Activated CD8-positive, alpha-beta memory T cell treated with anti-CD3 and anti-CD28 coated beads, Interleukin-2, amount 10 ng/mL, durations not matched to agents 7 days and 5 days (primary cell): ENCODE measurements at places on chromosomes 2 and 18. TPM values are rescaled to one million over a fixed set of nuclear protein-coding genes. Genes with fewer than 3 reads are reported as not detected.

DNA sequence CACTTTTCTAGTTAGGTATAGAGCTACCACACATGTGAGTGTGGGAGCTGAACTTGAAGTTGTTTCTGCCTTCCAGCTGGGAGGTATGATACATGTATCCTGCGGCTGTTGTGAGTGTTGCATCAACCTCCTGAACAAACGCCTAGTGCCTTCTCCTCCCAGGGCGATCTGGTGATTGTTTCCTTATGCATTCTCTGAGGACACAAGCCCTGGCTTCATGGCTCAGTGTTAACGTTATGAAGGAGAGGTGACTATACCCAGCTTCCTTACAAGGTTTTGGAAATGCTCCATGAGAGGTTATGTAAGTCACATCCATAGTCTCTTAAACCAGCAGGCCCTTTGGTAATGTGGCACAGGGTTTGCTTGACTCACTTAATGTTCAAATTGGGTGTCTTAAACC, 64.9 kb downstream of the SPRED2 start:
- no peak overlapping the region for H3K4me3 ChIP-seq
- H3K27me3 ChIP-seq, result peaks cover 14% of the 10 kb centered on the region
- no peaks in the 10 kb centered on the region for H3K36me3 ChIP-seq
- peaks cover 12% of the 10 kb centered on the region for H3K4me1 ChIP-seq
- H3K27ac ChIP-seq, result no peak overlapping the region

DNA sequence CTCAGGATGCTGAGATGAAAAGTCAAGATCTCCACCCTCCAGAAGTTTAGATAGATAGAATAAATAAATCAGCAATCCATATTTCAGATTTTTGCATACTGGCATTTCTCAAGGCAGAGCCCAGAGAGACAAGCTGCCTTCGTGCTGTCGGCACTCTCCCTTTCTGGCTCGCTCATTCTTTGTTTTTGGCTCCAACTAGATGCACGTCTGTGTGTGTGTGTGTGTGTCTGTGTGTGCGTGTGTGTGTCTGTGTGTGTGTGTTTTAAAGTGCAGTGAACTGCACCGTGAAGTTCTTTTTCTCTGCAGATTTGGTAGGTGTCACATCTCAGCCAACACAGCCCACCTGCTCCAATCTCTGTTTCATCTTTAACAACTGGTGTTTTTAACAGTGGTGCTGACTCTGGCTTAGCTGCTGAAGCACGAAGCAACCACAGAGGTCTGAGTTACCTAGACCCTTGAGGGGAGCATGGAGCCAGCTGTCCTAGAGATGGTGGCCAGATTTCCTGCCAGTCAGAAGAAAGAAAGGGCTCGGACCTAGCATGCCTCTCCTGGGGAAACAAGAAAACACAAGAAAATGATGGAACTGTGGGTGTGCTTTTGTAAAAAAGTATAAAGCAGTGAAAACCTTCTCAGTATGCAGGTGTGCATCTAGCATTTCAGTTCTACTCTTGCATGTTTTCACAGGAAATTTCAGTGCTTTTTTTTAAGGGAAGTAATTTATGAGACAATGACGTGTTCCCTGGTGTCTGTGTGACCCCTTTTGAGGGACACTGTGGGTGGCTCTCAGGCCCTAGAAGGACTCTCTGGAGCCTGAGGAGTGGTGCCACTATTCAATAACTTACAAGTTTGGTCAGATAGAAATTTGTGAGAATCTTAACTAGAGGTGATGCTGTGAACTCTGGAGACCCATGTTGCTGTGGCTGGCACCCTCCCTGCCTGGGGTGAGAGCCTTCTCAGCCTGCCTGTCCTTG, 364.3 kb downstream of the RNF144A start:
- H3K36me3 ChIP-seq, result no peaks in the 10 kb centered on the region
- H3K4me1 ChIP-seq, result no peaks in the 10 kb centered on the region
- H3K4me3 ChIP-seq, result no peak overlapping the region
- H3K27ac ChIP-seq, result no peak overlapping the region
- peaks cover 2% of the 10 kb centered on the region for H3K27me3 ChIP-seq
- no peak for DNase-seq

- no peak overlapping the region for H3K27ac ChIP-seq
- no peaks in the 10 kb centered on the region for H3K27me3 ChIP-seq
- H3K36me3 ChIP-seq, result no peaks in the 10 kb centered on the region
- no peak for DNase-seq
Observed at GRCh38 chr2:235480614-235481013, 13.2 kb upstream of the AGAP1 start.

The CNRIP1 gene
- not detected for total RNA-seq

The GPR45 gene
- total RNA-seq, result not detected

The SP140 gene
- total RNA-seq, result 142 TPM

The ZNF519 gene
- 32.9 TPM for total RNA-seq

DNA sequence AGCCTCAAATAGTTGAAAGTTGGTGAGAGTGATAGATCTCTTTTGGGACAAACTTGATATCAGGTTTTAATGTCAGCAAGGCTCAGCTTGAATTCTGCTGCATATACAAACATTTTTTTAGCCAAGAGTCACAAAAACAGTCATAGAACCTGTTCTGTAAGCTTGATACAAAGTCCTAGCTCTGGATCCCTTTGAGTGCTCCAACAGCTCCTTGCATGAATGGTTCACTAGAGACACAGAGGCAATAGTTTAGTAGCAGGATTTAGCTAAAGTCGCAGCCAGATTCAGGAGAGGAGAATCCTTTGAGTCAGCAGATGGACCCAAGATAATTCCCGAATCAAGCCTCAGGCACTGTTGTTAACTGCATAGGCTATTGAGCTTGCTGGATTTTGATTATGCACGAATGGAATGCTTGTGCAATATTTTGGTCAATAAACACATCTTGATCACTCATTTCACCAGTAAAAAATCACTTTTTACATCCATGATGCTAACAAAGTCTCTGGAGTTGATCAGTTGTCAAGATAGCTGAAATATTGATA, 148.6 kb downstream of the KLHL14 start:
- no peak for DNase-seq
- no peaks in the 10 kb centered on the region for H3K36me3 ChIP-seq
- H3K4me1 ChIP-seq, result no peaks in the 10 kb centered on the region
- no peaks in the 10 kb centered on the region for H3K27me3 ChIP-seq

The PRKAG3 gene
- not detected for total RNA-seq

The METTL4 gene
- total RNA-seq, result 25.3 TPM

DNA sequence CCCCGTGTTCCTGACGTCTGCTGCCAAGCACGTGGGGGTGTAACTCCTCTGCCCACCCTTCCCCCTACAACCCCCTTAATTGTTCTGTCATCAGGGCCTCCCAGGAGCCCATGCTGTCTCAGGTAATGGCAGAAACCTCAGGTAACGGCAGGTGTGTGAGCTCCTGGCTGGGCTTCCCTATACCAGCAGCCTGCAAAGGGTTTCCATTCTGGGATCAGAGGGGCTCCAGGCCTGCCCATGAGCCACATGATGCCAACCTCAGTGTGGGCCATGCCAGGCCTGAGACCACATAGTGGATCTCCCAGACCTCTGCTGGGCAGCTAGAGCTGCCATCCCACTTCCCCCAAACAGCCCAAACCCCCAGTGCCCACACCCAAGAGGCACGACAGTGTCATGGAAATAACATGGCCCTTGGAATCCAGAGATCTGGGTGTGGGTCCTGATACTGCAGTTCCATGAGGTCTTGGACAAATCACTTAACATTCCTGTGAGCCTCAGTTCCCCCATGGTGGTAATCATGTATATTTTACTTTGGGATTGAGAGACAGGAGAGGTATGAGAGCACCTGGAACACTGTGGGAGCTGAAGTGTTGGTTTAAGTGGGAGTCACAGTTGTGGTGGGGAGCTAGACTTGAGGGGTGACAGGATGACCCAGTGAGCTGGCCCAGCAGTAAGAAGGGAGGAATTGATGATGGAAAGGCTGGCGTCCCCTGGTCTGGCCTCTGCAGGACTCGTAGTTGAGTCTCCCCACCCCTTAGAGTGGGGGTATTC, 59.6 kb downstream of the ATOH8 start:
- peak; percentile 30 for DNase-seq
- no peaks in the 10 kb centered on the region for H3K4me1 ChIP-seq
- no peak overlapping the region for H3K4me3 ChIP-seq
- peaks cover 23% of the 10 kb centered on the region for H3K27me3 ChIP-seq

The REG3A gene
- not detected for total RNA-seq

The MAP3K19 gene
- total RNA-seq, result not detected

GRCh38 chr2:144163592-144163991, 356.3 kb downstream of the ZEB2 start:
- H3K27ac ChIP-seq, result no peak overlapping the region
- H3K27me3 ChIP-seq, result no peaks in the 10 kb centered on the region
- DNase-seq, result no peak
- H3K4me3 ChIP-seq, result no peak overlapping the region

DNA sequence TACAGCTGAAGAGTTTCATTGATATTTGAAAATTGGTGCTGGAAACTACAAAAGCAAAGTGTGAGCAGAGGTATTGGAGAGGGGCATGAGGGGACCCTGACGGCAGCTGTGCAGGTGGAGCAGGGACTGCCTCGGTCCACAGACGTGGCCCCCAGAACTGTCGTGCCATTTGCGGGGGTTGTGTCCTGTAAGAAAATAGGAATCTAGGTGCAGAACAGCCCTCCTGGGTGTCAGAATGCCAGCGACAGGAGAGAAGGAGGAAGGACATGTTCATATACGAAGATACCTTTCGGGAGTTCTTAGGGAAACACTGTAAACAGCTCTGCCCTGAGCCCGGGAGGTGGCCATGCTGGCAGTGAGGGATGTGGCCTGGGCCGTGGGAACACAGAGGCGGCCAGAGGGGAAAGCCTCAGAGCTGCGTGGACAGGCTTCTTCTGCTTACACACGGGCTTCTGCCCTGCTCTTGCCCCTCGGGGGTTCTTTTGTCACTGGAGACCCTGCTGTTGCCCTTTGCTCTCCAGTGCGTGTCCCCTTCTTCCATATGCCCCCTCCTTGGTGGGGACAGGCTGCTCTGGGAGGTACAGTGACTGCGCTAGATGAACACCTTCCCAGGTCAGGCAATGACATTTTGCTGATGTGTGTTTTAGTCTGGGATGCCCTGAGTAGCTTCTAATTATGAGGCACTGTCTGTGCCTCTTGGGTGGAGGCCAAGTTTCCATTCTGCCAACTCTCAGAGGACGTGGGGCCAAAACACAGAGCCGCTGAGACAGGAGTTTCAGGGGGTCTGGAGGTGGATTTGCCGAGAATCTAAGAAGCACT, 81.9 kb upstream of the TXNDC2 start:
- no peak overlapping the region for H3K4me3 ChIP-seq
- DNase-seq, result no peak
- peaks cover 14% of the 10 kb centered on the region for H3K27me3 ChIP-seq
- H3K36me3 ChIP-seq, result no peaks in the 10 kb centered on the region
- no peaks in the 10 kb centered on the region for H3K4me1 ChIP-seq

The LIMS2 gene
- 4.5 TPM for total RNA-seq

DNA sequence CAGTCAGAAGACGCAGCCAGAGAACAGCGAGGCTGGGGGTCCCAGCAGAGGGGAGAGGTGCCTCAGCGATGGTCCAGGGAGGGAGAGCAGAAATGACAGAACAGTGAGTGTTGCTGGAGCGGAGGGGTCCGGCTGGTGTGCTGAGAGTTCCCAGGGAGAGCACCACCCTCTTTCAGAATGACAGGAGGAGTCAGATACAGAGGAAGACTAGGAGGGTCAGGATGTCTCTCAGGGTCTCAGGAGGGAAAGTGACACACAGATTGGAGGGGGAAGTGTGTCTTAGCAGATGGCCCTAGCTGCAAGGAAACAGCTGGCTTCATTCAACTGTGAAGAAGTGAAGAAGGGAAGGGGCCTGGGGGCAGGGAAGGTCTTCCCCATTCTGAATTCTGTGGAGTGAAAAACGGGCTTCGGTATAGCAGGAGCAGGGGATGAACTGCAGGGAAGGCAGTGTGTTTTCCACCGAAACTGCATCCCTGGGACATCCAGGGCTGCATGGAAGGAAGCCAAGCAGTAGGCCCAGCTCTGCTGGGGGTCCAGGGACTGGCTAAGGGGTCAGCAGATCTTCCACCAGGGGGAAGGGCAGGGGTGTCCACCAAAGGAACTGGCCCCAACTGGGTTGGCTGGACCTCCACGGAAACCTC, 90.0 kb upstream of the OTOS start:
- H3K4me1 ChIP-seq, result peaks cover 2% of the 10 kb centered on the region
- H3K27me3 ChIP-seq, result peaks cover 2% of the 10 kb centered on the region
- DNase-seq, result peak; percentile 18

GRCh38 chr2:85429924-85430289, 11.4 kb downstream of the SH2D6 start:
- H3K4me1 ChIP-seq, result no peaks in the 10 kb centered on the region
- no peaks in the 10 kb centered on the region for H3K27me3 ChIP-seq
- no peak overlapping the region for H3K4me3 ChIP-seq
- no peaks in the 10 kb centered on the region for H3K36me3 ChIP-seq
- DNase-seq, result no peak

DNA sequence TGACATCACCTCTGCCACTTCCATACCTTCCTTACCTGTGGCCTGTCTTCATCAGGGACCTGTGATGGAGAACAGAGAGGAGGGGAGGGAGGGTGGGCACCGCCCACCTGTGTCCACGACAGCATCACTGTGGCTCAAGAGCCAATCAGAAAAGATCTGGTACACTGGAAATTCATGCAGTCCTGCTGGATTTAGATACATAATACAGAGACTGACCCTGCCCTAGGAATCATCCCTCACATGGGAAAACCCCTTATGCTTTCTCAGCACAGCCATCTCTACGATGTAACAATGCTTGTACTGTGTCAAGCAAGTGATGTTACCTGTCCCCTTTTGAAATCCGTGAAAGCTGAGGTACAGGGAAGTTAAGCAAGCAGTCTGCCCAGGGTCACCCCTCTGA, 145.6 kb upstream of the EPAS1 start:
- no peaks in the 10 kb centered on the region for H3K27me3 ChIP-seq
- no peak overlapping the region for H3K4me3 ChIP-seq
- H3K4me1 ChIP-seq, result peaks cover 35% of the 10 kb centered on the region
- no peak overlapping the region for H3K27ac ChIP-seq

- H3K27me3 ChIP-seq, result no peaks in the 10 kb centered on the region
- peaks cover 3% of the 10 kb centered on the region for H3K36me3 ChIP-seq
- H3K27ac ChIP-seq, result peak overlapping the region; percentile 65
Observed at GRCh38 chr2:160482673-160483072, 10.9 kb downstream of the RBMS1 start.

The PPP3R1 gene
- total RNA-seq, result 58.6 TPM

- H3K4me3 ChIP-seq, result no peak overlapping the region
- H3K4me1 ChIP-seq, result no peaks in the 10 kb centered on the region
- H3K27ac ChIP-seq, result no peak overlapping the region
- peaks cover 51% of the 10 kb centered on the region for H3K27me3 ChIP-seq
- H3K36me3 ChIP-seq, result no peaks in the 10 kb centered on the region
Observed at GRCh38 chr2:200050921-200051610, 95.7 kb downstream of the MAIP1 start.

The POTEC gene
- total RNA-seq, result not detected

The DSG4 gene
- total RNA-seq, result not detected
